ENCODE measurements at places on chromosomes 3 and 15.

GRCh38 chr3:134970895-134971294 lies 175.8 kb downstream of the EPHB1 start:
- DNase-seq: no peak

GRCh38 chr15:45391746-45392583 lies 13.6 kb upstream of the GATM start:
- DNase-seq: no peak

DNA sequence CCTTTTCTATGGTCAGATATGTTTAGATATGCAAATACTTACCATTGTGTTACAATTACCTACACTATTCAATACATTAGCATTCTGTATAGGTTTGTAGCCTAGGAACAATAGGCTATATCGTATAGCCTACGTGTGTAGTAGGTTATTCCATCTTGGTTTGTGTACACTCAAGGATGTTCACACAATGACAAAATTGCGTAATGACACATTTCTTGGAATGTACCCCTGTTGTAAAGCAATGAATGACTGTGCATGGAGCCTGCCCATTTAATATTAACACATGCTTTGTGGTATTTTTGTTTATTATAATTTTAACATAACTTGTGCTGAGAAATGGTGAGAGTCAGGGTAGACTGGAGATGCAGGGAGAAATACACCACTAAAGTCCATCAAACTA lies 154.9 kb downstream of the LEKR1 start:
- no peak for DNase-seq

- DNase-seq: no peak
These were observed 10.2 kb downstream of the STIMATE start for GRCh38 chr3:52887166-52887565.

GRCh38 chr3:185825639-185826481 lies 1.0 kb upstream of the IGF2BP2 start:
- DNase-seq: peak; percentile 65

- no peak for DNase-seq
These were observed 39.7 kb upstream of the SLC2A2 start for GRCh38 chr3:171066206-171066605.

GRCh38 chr3:453106-453505 lies 256.5 kb downstream of the CHL1 start:
- DNase-seq: no peak

- DNase-seq: no peak
These were observed 214.4 kb downstream of the THSD4 start for GRCh38 chr15:71329497-71330260.

- no peak for DNase-seq
These were observed 9.5 kb downstream of the KLF13 start for GRCh38 chr15:31335989-31336592.

- DNase-seq: no peak
These were observed 59.6 kb downstream of the CHRNA7 start for GRCh38 chr15:32089851-32090359.

DNA sequence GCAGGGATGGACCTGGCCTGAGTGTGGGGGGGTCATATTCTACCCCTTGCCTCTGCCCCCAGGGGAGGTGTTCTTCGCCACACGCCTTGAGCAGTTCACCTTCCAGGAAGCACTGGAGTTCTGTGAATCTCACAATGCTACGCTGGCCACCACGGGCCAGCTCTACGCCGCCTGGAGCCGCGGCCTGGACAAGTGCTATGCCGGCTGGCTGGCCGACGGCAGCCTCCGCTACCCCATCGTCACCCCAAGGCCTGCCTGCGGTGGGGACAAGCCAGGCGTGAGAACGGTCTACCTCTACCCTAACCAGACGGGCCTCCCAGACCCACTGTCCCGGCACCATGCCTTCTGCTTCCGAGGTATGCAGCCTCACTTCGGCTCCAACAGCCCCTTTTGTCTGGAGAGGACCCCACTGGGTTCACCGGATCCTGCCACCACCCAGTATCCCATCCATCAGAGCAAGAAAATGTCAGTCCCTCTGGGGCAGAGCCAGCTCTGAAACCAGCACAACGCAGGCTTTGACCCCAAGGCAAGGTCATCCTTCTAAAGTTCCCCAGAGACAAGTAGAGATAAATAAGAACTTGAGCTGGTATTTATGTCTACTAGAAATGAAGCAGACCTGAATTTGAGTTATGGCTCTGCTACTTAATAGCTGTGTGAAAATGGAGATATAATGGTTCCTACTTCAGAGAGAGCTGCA lies 45.8 kb downstream of the HAPLN3 start:
- DNase-seq: no peak

GRCh38 chr15:69734699-69735098 lies 282.1 kb downstream of the RPLP1 start:
- DNase-seq: no peak

DNA sequence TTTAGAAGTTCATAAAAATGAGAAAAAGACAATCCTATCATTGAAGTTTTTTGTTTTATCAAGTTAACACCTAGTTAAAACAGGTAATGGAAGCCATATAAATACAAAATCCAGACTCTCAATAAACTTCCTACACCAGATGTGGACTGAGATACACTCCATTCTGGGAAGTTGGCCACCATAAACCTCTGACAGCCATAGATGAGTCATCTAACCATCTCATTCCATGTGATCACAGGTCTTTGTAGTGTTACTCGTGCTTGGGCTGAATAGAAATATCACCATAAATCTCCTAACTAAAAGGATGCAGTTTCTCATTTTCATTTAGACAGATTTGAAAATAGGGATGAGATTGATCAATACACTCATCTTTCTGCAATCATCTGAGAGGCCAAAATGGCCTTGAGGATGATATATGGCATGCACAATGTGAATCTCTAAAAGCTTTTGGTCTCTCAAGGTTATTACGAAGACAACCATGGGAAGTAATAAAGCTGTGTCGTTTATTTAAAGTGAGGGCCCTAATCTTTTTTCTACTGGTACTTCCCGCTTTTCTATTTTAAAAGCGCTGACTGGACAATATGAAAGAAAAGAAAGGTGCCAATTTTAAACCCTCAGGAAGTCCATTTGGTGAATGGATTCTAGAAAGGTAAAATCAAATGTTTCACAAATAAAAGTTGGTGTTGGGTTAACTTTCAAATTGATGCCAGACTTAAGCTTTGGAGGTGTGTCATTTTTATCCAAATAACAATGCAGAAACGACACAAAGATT lies 155.5 kb downstream of the POLR2M start:
- no peak for DNase-seq

DNA sequence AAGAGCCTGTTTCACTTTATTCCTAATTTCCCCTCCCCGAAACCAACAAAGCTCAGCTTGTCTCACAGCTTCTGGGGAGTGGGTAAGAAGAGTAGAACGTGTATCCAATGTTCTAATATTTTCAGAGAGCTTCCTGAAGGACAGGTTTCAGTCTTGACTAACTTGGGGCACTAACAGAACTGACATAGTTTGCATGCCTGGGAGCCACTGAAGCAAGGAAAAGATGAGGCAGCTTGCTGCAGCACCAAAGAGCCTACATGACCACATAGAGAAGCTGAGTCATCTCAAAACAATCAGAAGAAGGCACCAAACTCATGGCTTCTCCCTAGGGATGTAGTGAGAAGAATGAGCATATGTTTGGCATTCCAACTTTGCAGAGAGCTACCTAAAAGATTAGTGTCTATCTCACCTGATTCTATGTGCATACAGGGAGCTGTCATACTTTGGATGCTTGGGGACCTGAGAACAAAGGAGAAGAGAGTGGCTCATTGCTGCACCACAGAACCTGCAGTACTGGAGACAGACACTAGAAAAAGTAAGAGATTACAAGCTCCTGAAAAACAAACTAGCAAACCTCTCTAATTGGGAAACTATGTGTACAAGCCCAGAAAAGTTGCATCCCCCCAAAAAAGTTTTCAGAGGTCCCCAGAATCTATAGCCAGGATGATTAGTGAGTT lies 86.9 kb downstream of the DCLK3 start:
- DNase-seq: no peak

- no peak for DNase-seq
These were observed 190.3 kb downstream of the WNT5A start for GRCh38 chr3:55296791-55297190.

DNA sequence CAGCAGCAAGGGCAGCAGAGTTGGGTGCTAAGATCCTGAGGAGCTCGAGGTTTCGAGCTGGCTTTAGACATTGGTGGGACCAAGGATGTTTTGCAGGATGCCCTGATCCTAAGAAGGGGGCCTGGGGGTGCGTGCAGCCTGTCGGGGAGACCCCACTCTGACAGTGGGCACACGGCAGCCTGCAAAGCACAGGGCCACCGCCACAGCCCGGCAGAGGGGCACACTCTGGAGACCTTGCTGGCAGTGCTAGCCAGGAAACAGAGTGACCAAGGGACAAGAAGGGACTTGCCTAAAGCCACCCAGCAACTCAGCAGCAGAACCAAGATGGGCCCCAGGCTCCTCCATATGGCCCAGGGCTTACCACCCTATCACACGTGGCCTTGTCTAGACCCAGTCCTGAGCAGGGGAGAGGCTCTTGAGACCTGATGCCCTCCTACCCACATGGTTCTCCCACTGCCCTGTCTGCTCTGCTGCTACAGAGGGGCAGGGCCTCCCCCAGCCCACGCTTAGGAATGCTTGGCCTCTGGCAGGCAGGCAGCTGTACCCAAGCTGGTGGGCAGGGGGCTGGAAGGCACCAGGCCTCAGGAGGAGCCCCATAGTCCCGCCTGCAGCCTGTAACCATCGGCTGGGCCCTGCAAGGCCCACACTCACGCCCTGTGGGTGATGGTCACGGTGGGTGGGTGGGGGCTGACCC lies 18.8 kb downstream of the SEC61A1 start:
- DNase-seq: no peak

GRCh38 chr3:28598165-28598564 lies 249.5 kb upstream of the AZI2 start:
- no peak for DNase-seq

- DNase-seq: no peak
These were observed 600.4 kb downstream of the GRM7 start for GRCh38 chr3:7461202-7461825.

DNA sequence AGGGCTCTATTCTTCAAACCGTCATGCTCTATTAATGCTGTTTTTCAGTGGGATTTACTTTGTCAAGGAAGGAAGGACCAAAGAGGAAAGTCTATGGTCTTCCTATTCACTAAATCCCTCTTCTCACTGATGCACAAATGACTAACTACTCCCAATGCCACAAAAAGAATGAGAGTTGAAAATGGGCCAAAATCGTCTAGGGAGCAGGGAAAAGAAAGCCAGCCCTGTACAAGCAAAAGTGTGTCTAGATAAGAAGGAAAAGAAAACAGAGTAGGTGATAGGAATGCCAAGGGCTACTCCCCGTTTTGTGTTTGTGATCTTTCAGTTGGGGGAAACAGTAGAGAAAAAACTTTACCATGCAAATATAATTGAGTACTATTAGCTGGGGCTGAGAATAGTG lies 97.2 kb upstream of the TMCO5A start:
- no peak for DNase-seq

DNA sequence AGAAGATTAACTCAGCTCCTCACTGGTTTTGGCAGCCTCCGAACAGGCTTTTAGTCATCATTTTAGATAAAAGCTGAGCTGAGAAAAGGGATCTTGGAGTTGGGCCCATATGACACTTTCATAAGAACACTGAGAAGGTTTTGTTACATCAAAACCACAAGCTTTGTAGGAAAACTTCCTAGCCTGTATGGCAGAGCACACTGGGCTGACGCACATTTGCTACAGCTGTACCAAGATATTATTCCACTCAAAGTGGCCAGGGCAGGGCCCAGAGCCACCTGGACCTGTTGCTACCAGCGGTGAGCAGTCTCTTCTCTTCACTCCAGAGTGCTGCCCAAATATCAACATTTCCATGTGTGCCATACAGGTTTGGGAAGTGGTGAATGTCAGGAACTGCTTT lies 160.5 kb upstream of the CCDC54 start:
- no peak for DNase-seq

- DNase-seq: no peak
These were observed 119.9 kb upstream of the TJP1 start for GRCh38 chr15:29942143-29942542.

GRCh38 chr15:80615783-80616391 lies 79.2 kb upstream of the ABHD17C start:
- DNase-seq: no peak

GRCh38 chr15:88512601-88513000 lies 33.9 kb downstream of the DET1 start:
- DNase-seq: no peak

DNA sequence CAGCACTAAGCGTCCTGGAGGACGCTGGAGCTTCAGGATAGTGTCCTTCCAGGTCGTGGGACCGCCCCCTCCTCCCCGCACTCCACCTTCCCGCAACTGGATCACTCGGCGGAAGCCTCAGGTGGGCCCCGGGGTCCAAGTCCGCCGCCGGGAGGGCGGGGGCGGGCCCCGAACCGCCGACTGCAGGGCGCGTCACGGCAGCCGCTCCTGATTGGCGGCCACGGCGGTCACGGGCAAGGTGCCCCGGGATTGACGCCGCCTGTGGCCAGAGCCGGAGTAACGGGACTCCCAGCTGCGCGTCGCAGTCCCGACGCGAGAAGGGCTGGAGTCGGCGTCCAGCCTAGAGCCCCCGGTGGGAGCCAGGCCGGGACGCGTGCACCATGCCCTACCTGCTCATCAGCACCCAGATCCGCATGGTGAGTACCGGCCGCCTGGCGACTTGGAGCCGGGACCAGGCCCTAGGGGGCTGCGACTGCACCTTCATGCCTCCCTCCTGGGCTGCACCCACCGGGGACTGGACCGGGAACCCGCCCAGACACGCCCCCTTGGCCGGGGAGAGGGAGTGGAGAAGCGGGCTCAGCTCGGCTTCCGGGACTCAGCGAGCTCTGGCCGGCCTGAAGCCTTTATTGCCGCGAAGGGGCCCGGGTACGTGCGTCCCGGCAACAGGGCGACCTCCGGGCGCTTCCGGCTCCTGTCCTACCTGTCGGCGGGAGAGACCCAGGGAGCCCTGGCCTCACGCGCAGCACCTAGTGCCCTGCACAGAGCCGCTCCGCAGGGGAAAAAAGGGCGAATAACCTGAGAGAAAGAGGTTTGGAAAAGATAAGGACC lies at the start of gene GCHFR:
Gene GCHFR (plus strand): TSS at position 268 of the 828 bp plus-strand sequence. CDS start 113 bp downstream, at position 381.
- peak; percentile 87 for DNase-seq

DNA sequence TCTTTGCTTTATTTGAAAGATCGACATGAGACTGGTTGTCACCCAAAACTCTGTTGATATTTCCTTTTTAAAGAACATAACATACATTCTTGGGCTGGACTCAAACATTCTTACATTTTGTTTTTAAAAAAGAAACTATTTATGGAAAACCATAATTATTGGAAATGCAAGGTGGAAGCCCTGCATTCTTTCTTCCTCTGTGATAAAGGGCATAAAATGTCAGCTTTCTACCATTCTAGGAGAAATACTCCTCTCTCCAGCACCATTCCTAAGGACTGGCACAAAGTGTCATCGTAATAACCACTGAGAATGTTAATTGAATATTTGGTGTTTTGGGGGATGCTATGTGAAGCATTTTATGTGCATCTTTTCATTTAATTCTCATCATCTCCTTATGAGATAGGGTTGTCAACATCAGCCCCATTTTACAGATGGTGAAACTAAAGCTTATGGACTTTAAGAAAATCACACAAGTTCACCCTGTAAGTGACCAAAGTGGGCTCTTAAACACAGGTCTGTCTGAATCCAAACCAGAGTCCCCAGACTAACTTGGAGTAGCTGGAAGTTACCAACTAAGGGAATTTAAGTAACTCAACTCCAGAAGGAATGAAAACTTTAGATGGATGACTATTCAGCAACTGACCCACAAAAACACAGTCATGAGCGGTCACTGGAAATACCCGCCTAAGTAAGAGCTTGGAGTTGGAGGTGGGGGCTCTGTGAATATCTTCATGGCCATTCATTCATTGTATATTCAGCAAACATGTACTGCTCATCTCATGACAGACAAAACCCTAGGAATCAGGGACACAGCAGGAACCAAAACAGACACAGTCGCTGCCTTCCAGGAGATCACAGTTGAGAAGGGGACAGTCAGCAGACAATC lies 45.9 kb upstream of the LMCD1 start:
- no peak for DNase-seq

- DNase-seq: peak; percentile 51
These were observed 62.1 kb downstream of the RASGRF1 start for GRCh38 chr15:79028411-79028964.

All from activated T-cell treated with anti-CD3 and anti-CD28 coated beads, Interleukin-2, amount 50 U/mL, for 72 hours (primary cell).